Activated T-cell treated with anti-CD3 and anti-CD28 coated beads, Interleukin-2, amount 50 U/mL, for 1 hour (primary cell): ENCODE measurements at places on chromosomes 1 and 21.

- no peak for DNase-seq
Measured at GRCh38 chr1:74468982-74469603, 43.3 kb downstream of the LRRC53 start.

DNA sequence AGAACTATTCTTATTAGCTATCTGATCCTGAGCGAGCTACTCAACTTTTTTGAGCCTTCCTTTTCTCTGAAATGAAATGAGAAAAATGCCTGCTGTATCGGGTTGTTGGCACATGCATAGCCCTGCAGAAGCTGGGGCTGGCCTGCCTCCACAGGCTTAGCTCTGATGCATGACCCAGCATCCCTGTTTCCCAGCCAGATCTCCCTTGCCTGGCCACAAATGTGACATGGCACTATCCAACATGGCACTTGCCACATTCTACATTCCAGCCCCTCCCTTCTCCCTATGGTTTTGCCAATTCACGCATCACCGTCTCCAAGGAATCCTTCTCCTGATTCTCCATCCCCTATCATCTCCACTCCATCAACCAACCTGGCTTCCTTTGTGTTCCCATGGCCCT, 13.8 kb downstream of the RNU5D-1 start:
- DNase-seq, result no peak

DNA sequence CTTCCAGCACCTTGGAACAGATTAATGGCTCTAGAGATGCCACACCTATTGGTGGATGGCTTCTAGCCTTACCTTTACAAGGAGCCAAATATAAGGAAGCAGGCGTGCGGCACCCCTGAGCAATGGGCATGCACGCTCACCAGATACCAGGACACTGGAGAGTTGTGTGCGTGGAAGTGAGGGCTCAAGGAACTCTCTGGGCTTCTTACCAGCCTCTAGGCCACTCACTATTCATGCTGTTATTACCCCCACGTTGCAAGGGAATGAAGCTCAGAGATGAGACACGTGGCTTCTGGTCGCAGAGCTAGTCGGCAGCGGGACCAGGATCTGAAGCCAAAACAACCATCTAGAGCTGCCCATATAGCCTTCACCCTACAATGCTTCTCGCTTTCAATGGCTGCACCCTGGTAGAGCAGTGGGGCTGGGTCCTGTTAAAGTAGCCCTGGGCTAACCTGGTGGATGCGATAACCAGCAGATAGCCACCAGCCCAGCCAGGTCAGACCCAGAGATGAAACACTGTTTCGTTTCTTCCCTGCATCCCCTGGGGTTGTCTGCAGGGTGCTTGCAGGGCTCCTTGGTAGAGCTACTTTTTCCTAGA, 396.4 kb upstream of the VAMP3 start:
- DNase-seq, result no peak

DNA sequence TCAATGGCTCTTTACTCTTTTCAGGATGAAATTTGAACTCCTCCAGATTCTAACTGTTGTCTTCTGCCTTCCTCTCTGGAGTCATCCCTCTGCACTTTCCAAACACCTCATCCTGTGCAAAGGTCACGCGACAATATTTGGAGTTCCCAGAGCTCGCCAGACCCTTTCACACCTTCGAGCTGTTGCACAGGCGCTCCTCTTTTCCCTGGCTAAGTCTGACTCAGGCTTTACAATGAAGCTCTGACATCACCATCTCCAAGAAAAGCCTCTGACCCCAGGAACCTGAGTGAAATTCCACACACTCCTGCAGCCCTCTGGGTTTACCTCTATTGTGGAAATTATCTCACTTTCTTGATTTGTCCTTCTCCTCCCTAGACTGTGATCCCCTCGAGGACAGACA, 270.3 kb downstream of the RGS7 start:
- no peak for DNase-seq

- no peak for DNase-seq
Measured at GRCh38 chr1:99758073-99758511, 8.3 kb downstream of the FRRS1 start.
